ENCODE measurements at places on chromosomes 2 and 18. TPM values are rescaled to one million over a fixed set of nuclear protein-coding genes. Genes with fewer than 3 reads are reported as not detected.

DNA sequence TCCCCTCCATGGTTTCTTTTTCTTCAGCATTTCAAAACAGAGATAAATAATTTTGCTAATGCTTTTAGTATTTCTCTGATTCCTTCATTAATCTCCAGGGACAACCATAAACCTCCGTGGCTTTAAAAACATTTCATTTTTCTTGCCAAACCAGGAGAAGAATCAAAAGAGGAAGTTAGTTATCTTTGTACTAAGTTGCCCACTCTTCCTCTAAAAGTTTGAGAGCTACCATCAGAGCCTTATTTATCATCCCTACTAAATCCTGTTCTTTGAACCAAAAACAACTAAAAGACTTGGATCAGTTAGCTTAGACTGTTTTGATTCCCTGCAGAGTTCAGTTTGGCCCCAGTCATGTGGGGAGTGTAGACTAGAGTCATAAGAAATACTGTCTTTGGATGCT, 208.4 kb downstream of the SETBP1 start:
- DNase-seq, result no peak

DNA sequence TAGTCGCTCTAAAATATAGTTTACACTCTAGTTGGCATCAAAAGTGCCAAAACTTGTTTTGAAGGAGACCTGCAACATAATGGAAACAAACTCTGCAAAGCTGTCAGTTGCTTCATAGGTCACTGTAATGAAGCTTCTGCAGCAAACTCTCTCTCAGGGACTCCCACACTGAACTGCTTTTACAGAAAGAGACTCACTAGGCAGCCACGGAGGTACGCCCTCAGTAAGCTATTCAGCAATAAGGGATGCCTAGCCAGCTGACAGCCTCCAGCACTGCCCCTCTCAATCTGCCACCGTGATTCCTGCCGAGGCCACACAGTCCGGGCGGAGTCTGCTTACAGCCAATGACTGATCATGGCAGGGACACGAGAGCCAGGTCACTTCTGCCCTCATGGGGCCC, 51.1 kb downstream of the COLEC12 start:
- no peak for DNase-seq

GRCh38 chr2:28810384-28811285, at the start of gene SPDYA:
SPDYA (plus strand) TSS chr2:28810834; CDS start chr2:28816015, 5,181 bp downstream.
- DNase-seq, result no peak

GRCh38 chr2:210623506-210623905, 67.1 kb downstream of the CPS1 start:
- no peak for DNase-seq

CRYGC gene
- not detected for total RNA-seq

REG3G gene
- not detected for total RNA-seq

DNA sequence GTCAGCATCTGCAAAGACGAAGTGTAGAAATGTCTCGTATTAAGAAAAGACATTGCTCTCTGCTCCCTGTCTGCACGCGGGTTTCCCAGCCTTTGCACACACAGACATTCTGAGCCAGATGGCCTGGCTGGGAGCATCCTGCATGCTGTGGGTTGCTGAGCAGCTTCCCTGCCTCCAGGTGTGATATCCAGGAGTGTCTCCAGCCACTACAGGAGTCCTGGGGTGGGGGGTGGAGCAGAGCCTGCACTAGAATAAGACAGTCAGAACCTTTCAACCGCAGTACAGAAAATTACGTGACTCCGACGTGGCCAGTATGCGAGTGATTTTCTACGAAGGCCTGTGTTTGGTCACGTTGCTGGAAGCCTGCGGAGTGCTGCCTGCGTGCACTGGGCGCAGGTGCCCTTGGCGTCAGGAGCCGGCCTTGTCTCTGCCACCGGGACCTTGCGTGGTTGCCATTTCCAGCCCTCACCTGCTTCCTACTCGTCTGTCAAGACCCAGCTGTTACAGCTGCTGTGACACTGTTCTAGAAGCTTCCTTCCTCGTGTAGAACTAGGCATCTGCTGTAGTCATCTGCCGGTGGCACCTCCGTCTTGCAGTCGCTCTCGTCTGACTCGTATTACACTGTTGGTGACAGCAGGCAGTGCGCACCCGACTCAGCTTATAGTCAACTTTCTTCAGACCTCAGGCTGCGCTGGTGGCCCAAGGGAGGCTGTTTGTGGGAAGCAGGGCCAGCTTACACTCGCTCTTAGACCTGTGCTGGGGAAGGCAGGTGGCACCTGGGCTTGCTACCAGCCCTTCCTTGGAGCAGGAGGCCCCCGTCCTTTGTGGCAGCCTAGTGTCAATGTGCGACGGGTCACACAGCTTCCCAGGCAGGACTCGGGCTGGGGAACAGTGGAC, 11.2 kb downstream of the CTDP1 start:
- DNase-seq, result no peak

TRABD2A gene
- 3.7 TPM for total RNA-seq

POTEE gene
- 0.05 TPM for total RNA-seq

ERBB4 gene
- not detected for total RNA-seq

PTPRN gene
- 1.1 TPM for total RNA-seq

DNA sequence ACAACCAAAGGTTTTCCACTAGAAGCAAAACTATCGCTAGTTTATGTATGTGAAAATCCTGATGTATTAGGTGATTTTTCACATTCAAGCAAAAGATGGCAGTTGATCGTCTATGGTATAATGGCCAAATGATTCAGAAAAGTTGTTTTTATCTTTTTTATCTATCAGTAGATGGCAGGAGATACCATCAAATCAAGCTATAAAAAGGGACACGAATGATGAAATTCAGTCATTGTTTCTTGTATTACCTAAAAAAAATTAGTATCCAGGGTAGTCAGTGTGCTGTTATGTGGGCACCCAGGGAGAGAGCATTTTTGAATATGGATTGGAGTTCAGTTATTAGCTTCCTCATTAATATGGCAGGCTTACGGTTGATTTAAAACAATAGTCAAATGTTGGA, 22.9 kb upstream of the CAVIN2 start:
- peak; percentile 46 for DNase-seq

GRCh38 chr2:151976945-151977353, 121.9 kb downstream of the CACNB4 start:
- no peak for DNase-seq

DNA sequence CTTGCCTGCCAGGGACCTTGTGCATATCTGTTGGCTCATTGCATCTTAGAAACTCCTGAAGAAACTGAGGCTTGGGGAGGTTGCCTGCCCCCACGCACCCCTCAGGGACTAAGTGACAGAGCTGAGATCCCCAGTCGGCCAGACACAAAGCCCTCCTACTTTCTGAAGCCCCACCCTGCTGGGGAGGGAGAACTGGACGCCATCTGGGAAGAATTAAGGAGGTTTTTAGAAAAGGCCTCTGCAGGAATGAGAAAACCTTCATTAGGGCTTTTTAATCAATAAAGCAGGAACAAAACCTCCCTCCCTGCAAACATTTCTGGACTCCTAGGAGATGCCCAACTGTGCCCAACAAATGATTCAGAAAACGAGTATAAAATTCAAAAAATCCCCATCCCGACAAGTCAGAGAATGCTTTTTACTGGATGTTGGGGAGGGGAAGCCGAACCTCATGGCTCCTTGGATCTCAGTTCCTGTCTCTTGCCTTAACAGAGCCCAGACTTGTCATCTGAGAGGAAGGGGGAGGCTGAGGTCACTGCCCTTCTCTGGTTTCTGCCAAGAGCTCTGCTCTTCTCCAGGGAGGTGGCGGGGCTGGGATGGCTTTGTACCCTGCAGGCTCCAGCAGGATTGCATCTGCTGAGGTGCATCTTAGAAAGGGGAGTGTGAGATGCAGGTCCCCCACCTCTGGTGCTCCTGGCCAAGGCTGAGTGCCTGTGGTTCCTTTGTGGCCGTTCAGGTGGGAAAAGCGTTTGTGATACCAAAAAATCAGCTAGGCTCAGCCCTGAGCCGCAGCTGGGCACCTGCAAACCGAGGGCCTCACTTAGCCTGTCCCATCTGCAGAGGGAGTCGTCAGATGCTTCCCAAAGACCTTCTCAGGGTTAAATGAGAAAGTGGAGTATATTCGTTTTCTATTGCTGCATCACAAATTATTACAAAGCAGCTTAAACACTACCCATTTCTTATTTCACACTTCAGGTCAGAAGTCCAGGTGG, 142.4 kb downstream of the ZFP36L2 start:
- DNase-seq, result peak; percentile 87

DNA sequence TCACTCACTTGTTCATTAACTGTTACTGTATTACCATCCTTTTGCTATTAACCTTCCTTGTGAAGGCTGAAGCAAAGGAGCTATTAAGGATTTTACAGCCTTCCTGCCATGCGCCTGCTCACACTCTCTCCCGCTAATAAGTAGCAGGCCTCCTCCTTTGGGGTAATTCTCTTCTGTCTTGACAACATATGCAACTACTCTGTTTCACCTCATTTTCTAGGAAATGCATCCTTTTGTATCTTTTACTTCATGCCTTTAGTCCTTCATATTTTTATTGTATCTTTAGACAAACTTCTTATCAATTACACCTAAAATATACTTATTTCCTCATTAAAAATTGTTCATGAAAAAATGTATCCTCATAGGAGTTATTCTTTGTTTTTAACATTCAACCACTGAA, 434.9 kb upstream of the LYPD1 start:
- DNase-seq, result no peak

PAX3 gene
- 14.6 TPM for total RNA-seq

MAP2 gene
- total RNA-seq, result 4.0 TPM

- no peak for DNase-seq
Measured at GRCh38 chr2:48586433-48586832, 31.2 kb upstream of the GTF2A1L start.

DNA sequence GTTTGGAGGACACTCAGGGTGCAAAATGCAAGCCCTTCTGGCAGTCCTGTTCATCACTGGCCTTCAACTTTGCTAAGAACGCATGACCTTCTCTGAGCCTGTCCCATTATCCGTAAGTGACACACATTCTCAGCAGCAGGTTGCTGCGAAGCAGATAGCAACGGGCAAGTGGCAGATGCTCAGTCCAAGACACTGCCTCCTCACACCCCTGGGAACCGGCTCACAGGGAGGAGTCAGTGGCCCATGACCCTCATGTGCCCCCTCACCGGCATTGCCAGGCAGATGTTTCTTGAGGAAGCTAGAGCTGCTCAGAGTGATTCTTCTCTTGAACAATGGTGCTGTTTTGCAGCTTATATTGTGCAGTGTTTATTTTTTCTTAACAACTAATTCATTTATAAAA, 737.2 kb upstream of the HS6ST1 start:
- DNase-seq, result no peak

DNA sequence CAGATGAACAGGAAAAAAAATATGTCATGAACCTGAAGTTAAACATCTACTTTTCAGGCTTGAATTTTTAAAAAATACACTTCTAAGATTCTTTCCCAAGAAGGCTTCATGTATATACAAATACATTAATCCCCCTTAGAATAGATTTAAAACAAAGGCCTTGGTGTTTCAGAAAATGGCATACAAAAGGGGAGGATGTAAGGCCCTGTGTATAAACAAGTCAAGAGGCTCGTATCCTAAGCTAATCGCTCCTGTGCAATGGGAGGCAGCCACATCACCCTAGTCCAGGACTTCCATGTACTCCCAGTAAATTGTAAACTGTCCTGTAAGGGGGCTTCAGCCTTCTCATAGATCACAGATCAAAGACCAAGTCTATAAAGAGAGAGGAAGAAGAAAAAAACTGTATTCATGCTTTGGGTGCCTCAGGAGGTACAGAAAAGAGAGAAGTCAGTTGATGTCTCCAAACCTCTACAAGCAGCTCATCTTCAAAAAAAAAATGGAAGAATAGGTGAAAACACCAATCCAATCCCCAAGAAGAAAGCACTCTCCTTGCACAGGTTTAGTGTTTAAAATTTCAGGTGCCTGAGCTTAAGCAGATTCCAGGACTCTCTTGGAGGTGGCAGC, 53.9 kb downstream of the ANKRD44 start:
- no peak for DNase-seq

GRCh38 chr2:201363857-201364560, 6.9 kb upstream of the FLACC1 start:
- DNase-seq, result peak; percentile 79

DNA sequence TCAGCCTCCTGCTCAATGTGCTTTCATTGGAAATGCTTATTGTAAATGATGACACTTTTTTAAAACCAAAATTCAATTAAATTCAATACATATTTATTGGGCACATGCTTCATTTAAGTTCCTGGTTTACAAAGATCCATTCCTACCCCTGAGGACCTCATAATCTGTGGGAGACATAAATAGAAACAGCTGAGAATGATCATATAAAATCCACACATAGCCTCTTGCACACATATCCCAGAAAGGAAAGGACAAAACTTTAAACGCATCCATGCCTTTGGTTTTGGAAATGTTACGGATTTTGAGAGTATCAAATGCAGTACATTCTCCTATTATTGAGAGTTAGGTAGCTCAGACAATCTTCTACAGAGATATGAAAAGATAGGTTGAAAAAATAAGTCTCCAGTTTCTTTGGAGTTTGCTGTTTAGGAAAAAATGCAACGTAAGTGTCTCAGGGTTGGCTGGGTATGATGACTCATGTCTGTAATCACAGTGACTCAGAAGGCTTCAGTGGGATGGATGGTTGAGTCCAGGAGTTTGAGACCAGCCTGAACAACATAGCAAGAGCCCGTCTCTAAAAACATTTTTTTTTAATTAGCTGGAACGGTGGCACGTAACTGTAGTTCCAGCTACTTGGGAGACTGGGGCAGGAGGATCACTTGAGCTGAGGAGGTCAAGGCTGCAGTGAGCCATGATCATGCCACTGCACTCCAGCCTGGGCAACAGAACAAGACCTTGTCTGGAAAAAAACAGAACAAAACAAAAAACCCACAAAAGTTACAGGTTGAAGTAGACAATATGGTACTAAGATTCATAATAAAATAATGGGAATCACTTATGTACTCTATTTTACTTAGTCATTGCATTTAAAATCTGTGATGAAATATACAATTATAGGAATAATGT, 3.9 kb upstream of the PRELID3A start:
- DNase-seq, result peak; percentile 95

CHRNA1 gene
- not detected for total RNA-seq

GRCh38 chr2:47569658-47570475, 166.9 kb downstream of the MSH2 start:
- DNase-seq, result no peak

COL4A4 gene
- 0.89 TPM for total RNA-seq

MAL gene
- 11.3 TPM for total RNA-seq

DNA sequence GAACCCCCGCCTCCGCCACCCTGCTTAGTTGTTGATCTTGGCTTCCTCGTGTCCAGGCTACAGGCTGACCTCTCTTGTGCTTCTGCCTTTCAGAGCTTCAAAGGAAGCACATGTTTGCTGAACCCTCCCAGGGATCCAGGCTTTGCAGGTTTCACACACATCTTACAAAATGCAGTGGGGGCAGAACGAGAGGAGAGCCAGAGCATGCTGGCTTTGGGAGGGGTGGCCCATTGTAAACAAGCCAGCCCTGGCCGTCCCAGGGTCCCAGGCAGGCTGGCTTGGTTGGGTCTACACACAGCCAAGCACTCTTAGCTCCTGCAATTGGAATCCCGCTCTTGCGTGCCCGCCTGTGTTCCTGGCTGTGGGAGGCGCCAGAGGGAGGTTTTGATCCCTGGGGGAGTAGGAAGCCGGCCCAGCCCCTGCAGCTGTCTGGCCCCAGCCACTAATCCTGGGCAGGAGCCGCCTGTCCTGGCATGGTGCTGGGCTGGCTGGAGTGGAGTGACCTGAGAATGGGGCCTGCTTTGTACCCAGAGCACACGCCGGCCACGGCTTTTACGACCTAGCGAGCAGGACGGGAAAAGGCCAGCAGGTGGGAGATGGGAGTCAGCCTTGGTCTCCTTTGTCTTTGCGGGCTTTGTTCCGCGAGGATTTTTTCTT, 53.9 kb downstream of the SH3BP4 start:
- DNase-seq, result no peak

GCA gene
- total RNA-seq, result 31.4 TPM
